GDM1 (cell line): ENCODE measurements at places on chromosomes 11 and 22.

GRCh38 chr22:41687901-41688364 lies 734 bp downstream of the SNU13 start:
- DNase-seq, result peak; percentile 32

GRCh38 chr11:8180469-8180868 lies 11.6 kb upstream of the RIC3 start:
- no peak for DNase-seq

GRCh38 chr11:405954-406795 lies 8.6 kb downstream of the SIGIRR start:
- DNase-seq, result no peak

- DNase-seq, result no peak
Measured at GRCh38 chr11:105177658-105178057, 38.1 kb upstream of the CARD18 start.

DNA sequence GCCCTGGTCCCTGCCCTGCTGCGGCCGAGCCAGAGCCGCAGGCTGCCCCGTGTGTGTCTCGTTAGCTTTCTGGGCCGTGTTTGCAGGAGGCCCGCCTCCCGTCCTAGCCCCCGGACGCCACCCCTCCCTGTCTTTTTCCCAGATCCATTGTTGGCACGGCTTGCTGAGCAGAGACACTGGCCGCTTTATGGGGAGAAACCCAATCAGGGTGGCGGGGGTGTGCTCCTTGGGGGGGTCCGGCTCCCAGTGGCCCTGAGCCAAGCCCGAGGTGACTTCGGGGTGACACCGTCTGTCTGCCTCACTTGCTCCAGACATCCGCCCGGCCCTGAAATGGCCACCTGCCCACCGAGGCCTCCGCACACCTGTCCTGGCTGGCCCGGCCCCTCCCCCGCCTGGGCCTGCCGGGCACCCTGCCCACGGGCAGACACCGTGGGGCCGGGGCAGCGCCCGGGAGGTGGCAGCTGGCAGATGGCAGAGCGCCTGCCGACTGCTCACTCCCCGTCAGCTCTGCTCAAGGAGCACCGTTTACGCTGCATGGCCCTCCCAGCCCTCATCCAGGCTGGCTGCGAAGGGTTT lies 43.1 kb upstream of the PPARA start:
- DNase-seq, result no peak

DNA sequence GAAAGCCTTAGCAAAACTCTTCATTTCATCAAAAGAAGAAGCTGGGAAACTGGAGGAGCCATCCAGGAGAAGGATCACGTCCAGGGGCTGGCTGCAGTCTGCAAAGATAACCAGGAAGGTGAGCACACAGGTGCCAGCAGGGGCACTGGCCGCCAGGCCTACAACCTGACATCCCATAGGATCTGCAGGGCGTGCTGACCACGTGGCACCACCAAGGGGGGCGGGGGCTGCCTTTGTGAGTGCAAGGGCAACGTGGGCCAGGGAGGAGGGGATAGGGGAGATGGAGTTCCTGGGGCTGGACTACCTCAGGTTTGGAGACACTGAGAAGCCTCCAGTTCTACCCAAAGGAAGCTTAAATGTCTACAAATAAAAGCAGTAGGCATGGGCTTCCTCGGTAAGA lies 102.7 kb upstream of the CCT8L2 start:
- no peak for DNase-seq

- peak; percentile 56 for DNase-seq
Measured at GRCh38 chr11:66100272-66101065, 30.4 kb downstream of the PACS1 start.

- no peak for DNase-seq
Measured at GRCh38 chr22:20868025-20868962, 9.5 kb downstream of the SNAP29 start.

DNA sequence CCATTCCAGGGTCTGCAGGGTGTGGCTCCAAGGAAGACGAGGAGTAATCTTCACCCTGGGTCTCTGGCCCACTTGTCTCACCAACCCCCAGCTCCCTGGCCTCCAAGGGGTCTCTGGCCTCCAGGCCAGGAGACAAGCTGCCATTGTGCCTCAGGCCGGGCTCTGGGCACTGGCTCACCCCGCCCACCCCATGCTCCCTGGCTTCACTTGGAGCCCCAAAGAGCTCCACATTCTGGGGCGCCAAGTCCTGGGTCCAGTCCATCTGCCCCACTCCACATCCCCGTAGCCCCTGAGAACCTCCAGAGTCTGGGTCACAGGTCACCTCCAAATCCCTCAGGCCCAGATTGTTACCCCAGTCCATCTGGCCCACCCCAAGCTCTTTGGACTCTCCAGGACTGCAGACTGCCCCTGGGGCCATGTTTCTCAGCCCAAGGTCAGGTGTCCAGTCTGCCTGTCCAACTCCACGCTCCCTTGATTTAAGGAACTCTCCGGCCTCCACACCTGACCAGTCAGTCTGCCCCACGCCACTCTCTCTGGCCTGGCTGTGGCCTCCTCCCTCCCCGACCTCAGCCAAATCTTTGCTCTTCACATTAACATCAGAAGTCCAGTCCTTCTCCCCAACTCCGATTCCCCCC lies 16.2 kb downstream of the TNKS1BP1 start:
- DNase-seq, result no peak

DNA sequence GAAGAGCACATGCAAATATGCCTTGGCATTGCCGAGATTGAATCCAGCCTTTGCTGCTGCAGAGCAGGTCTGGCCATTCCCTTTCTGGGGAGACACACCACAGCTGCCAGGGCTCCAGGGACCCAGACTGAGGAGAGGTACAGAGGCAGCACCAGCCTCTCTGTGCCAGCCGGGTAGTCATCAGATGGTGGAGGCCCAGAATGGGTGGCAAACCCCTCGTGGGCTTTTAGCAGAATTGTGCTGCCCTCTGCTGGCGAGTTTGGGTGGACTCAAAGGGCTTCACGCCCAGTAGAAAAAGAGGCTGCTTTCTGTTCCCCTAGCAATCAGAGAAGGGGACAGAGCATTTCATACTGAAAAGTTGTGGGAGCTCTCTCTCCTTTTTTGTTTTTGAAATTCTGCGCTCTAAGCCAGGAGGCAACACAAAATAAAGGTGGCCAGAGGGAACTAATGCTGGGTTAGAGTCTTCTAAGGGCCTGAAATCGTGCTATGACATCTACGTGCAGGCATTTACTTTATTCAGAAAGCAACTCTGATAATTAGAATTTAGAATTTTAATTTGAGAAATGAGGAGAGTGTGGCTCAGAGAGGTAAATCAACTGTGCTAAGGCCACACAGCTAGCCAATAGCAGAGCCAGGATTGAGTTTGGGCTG lies 158.8 kb upstream of the NAV2 start:
- DNase-seq, result peak; percentile 27

GRCh38 chr11:24155792-24156191 lies 341.1 kb upstream of the LUZP2 start:
- no peak for DNase-seq

DNA sequence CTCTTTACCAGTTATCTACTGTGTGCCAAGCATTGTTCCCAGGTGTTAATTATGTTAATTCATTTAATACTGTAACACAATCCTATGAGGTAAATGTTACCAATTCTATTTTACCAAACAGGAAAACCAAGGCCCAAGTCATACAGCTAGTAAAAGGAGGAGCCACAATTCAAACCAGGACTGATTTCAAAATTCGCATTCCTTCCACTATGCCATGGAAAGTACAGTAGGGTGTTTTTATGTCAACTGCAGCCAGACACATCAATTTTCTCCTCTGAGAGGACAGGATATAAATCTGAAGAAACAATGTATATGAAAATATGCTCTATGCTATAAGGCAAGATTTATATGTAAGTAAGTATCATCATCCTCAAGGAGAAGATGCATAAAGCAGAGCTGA lies 104.3 kb downstream of the RPL27A start:
- no peak for DNase-seq

- DNase-seq, result no peak
Measured at GRCh38 chr22:30288419-30289140, 725 bp downstream of the CASTOR1 start.

- DNase-seq, result no peak
Measured at GRCh38 chr22:22818861-22819855, 68.5 kb upstream of the IGLL5 start.

DNA sequence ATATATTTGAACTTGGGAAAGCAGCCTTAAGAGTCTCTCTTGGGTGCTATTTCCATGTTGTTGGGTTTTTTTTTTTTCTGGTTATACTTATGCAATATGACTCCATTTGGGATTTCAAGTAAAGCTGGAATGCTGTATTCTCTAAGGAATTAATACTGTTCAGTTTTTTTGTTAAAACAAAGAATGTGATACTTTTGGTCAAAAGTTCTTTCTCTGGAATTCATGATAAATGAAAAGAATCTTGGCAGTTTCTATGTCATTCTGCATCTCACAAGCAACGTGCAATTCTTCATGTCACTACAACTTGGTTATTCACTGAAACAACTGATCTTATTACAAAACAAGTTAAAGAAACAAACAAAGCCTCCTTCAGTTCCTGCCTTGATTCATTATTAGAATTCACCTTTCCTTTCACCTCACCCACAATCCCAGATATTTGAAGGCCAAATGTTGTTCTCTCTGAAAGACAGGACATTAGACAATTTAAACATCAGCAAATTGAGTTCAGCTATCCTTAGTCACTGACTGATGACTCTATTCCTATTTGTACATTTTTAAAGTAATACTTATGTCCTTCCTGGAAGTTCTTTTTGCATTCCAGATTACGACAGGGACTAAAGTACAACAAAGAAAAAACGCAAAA lies 176.2 kb downstream of the SBF2 start:
- no peak for DNase-seq
